Cardiac muscle cell (in vitro differentiated cells and primary cell): ENCODE measurements at places on chromosomes 2 and 18. TPM values are rescaled to one million over a fixed set of nuclear protein-coding genes. Genes with fewer than 3 reads are reported as not detected.

- no peak overlapping the region for H3K27ac ChIP-seq
- no peaks in the 10 kb centered on the region for H3K36me3 ChIP-seq
- no peak for DNase-seq
- peaks cover 62% of the 10 kb centered on the region for H3K27me3 ChIP-seq
- peaks cover 4% of the 10 kb centered on the region for H3K4me1 ChIP-seq
These were observed 207.1 kb upstream of the SMAD2 start for GRCh38 chr18:48137374-48138081.

DNA sequence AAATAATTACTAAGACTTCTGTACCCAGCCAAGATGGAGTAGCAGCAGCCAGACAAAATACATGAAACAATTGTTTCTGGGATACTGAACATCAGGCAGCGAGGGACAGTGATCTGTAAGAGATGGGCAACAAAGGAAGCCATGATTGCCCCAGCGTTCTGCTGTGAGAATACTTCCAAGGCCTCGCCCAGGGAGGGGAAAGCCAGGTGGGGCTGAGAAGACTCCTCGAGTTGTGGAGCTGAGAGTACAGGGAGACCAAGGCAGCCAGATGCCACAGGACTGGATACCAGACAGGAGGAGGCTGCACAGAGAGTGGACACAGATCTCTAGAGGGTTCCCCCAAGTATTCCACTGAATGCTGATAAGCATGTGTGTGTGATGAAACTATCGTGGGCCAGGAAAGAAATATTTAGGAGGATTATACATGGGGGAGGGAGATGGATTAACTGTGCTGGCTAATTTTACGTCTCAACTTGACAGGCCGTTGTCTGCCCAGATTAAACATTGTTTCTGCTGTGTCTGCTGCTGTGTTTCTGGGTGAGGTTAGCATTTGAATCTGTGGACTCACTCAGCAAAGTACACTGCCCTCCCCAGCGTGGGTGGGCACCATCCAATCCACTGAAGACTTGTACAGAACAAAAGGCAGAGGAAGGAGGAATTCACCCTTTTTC lies 10.2 kb upstream of the LIMS2 start:
- no peaks in the 10 kb centered on the region for H3K27me3 ChIP-seq
- no peak overlapping the region for H3K27ac ChIP-seq
- no peak overlapping the region for H3K4me3 ChIP-seq

- no peaks in the 10 kb centered on the region for H3K4me1 ChIP-seq
- no peak overlapping the region for H3K27ac ChIP-seq
- DNase-seq, result no peak
These were observed 244.9 kb upstream of the CXCR4 start for GRCh38 chr2:136362676-136363390.

- H3K36me3 ChIP-seq, result no peaks in the 10 kb centered on the region
- H3K4me1 ChIP-seq, result peaks cover 4% of the 10 kb centered on the region
- peaks cover 98% of the 10 kb centered on the region for H3K27me3 ChIP-seq
- DNase-seq, result peak; percentile 22
These were observed at the start of gene INHBB for GRCh38 chr2:120346026-120346666. Gene INHBB (plus strand): TSS chr2:120346136. CDS start chr2:120346189, 53 bp downstream.

DNA sequence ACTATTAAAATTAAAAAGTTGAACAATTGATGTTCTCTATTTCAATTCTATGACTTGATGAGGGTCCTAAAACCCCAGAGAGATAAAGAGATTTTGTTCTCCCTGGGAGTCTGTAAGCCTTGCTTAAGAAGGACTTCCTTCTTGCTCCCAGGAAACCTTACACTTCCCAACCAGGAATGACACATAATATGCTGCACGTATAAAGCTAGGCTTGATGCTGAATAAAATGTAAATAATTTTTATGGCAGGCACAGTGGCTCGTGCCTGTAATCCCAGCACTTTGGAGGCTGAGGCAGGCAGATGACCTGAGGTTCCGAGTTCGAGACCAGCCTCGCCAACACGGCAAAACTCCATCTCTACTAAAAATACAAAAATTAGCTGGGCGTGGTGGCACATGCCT lies 27.8 kb downstream of the SPIRE1 start:
- H3K36me3 ChIP-seq, result peaks cover 3% of the 10 kb centered on the region
- H3K4me3 ChIP-seq, result no peak overlapping the region
- H3K27me3 ChIP-seq, result no peaks in the 10 kb centered on the region
- no peak overlapping the region for H3K27ac ChIP-seq
- DNase-seq, result no peak

DNA sequence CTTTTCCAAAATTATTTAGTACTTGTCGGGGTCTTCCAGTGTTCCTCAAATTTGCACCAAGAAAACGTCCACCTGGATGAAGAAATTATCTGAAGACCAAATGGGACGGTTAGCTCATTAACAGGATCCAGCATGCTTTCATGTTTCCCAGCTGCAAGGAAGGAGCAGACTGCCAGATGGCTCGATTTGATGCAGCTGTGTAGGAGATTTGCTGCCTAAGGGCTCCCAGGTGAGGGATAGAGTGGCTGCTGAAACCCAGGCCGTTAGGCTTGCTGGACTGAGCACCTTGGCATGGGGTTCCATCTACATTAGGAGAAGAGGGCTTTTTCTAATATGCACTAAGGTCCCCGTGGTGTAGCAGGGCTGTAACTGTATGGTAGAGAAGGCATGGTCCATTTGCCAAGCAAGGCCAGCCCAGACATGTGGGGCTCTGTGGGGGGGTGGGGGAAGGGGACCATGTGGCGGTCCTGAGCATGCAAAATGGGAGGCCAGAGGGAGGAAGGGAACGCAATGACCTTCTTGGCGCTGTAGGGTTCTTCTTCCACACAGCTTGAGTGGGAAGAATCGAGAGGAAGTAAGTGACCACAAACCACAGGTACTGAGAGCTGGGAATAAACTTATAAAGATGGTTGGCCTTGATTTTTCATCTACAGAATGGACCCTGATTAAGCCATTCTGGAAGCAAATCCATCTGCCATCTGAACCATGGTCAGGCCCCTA lies 144.0 kb downstream of the TMEM163 start:
- H3K4me3 ChIP-seq, result no peak overlapping the region
- no peak overlapping the region for H3K27ac ChIP-seq
- H3K4me1 ChIP-seq, result peaks cover 3% of the 10 kb centered on the region
- no peaks in the 10 kb centered on the region for H3K27me3 ChIP-seq
- H3K36me3 ChIP-seq, result no peaks in the 10 kb centered on the region

DNA sequence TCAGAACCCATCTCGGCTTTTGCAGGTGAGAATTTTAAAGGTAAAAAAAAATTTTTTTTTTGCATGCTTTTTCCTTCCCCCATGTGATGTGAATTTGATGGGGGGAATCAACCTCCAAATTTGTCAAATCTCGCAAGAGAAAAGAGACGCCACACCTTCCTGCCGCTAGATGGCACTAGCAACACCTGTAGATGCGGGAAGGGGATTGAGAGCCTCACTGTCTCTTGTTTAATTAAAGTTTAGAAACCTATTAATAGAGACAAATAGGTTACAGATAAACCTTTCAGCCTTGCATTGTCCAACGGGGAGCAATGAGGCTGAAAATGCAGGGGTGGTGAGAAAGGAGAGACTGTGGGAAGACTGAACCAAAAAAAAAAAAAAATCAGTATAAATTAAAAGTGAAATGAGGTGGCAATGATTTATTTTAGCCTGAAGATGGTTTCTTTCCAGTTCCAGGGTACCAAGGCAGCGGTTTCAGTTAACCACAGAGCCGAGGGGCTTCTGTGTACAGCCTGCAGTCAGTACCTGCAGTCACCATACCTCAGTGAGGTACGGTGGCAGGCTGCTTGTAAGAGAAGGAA lies 84.6 kb downstream of the NRP2 start:
- no peak overlapping the region for H3K4me3 ChIP-seq
- no peak overlapping the region for H3K27ac ChIP-seq
- H3K36me3 ChIP-seq, result no peaks in the 10 kb centered on the region
- H3K4me1 ChIP-seq, result peaks cover 39% of the 10 kb centered on the region

DNA sequence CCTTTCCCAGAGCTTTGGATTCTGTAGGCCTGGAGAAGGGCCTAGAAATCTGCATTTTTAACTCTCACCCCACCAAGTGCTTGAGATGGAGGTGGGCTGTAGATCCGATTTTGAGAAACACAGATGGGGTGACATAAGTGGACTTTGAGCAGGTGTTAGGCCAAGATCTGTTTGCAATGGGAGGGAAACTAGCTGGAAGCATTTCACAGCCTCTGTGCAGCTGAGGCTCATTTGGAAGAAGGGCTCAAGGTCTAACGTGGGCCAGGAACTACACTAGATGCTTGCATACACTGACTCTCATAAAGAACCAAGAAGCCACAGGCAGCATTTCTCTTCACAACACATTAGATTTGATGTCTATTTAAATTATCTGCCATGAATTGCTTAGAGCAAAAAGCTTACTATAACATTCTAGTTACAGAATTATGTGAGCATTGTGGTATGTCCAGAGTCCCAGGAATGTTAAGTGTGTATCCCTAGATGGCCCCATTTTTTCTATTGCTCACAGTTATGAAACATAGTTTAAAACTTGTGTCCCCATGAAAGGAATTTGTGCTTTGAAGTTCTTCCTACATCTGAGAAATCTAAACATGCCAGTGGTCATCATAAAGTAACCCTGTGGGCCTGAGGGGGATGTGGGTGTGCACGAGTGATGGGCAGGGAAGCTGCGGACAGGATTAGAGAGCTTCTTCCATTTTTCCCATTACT lies 77.2 kb downstream of the CD28 start:
- H3K4me3 ChIP-seq, result no peak overlapping the region
- peaks cover 4% of the 10 kb centered on the region for H3K4me1 ChIP-seq
- DNase-seq, result peak; percentile 15
- H3K27me3 ChIP-seq, result no peaks in the 10 kb centered on the region

DNA sequence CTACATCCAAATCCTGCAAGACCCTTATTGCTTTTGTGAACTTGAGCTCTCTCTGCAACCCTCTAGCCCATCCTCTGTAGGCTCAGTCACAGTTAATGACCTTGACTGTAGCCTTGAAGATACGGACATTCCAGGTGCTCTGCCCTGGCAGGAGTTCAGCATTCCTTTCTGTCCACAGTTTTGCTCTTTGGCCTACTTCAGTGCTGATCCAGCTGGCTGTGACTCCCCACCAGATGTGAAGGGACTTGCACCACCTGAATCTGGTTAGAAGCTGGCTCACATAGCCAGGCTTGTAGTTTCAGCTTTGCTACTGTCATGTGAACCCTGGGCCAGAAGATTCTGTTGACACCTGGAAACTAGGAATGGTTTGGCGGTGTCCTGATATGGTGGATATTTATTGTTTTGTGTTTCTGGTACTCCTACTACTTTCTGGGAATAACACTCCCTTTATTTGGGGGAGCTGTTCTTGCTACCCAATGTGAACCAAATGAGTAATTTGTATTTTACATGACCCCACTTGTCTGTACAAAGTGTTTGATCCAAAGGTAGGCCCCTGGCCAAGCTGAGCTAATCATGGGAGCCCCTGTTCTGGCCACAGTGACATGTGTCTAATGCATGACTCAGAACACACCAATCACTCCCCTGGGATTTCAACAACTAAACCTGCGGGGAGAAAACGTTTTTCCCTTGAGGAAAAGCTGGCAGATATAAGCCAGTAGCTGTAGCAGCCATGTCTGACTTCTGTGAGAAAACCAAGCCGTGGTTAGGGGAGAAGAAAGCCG lies 73.4 kb downstream of the CDCA7 start:
- no peaks in the 10 kb centered on the region for H3K4me1 ChIP-seq
- DNase-seq, result peak; percentile 51
- H3K27me3 ChIP-seq, result no peaks in the 10 kb centered on the region
- no peak overlapping the region for H3K27ac ChIP-seq
- no peak overlapping the region for H3K4me3 ChIP-seq

- no peaks in the 10 kb centered on the region for H3K27me3 ChIP-seq
- peaks cover 11% of the 10 kb centered on the region for H3K36me3 ChIP-seq
- no peak overlapping the region for H3K4me3 ChIP-seq
- H3K27ac ChIP-seq, result no peak overlapping the region
- H3K4me1 ChIP-seq, result no peaks in the 10 kb centered on the region
- DNase-seq, result no peak
These were observed 20.6 kb downstream of the MPPE1 start for GRCh38 chr18:11887328-11888128.

DNA sequence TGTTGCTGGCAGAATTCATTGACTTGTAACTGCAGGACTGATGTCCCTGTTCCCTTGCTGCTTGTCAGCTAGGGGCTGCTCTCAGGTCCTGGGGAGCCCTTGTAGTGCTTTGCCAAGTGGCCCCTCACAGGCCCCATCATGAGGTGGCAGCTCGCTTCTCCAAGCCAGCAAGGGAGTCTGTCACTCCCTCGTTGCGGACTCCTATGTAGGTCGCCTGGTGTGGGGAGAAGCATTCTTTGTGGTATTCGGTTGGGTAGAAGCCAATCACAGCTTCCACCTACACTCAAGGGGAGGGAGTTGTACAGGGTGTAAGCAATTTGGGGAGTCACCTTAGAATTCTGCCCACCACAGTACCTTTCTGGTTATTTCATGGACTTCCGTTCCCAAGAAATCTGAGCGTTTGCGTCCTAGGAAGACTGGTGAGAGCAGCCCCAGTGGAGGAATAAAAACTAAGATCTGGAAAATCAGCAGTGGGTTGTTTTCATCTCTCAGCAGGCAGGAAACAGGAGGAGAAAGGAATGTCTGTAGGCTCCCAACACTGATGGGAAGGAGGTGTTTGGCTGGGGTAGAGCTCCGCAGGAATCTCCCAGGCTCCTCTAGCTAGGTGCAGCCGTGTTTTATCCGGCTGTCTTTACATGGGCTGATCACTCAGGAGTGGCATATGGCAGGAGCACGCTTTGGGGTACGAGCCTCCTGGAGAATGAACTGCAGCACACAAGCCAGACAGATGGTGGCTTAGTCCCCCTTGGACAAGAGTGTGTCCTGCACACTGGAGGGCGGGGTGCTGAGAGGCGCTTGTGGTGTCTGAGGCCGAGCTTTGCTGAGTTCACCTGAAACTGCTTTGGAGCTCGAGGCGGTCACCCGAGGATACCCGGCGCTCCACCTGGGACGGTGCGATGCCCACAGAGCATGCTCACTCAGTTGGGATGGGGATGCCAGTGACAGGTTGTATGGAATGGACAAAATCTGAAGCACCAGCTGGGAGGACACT lies 58.3 kb downstream of the LDLRAD4 start:
- no peaks in the 10 kb centered on the region for H3K27me3 ChIP-seq
- no peak overlapping the region for H3K4me3 ChIP-seq

DNA sequence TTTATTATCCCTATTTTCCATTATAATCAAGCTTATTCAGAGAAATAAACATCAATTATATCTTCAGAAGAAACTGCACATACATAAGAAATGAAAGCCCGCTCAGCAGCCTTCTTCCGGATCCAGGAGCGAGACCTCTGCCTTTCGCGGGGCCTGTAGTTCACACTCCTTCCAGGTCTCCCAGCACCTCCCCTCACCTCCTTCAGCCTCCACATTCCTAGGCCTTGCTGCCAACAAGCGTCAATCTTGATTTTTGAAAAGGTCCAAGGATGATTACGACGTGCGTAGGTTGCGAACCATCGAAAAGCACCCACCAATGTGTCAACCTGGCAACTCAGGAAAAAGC lies 355 bp upstream of the KIDINS220 start:
- H3K27me3 ChIP-seq, result no peaks in the 10 kb centered on the region
- no peak for DNase-seq
- H3K4me3 ChIP-seq, result peak overlapping the region; percentile 84
- peaks cover 6% of the 10 kb centered on the region for H3K4me1 ChIP-seq

- DNase-seq, result no peak
- H3K27me3 ChIP-seq, result no peaks in the 10 kb centered on the region
- no peak overlapping the region for H3K4me3 ChIP-seq
- H3K4me1 ChIP-seq, result no peaks in the 10 kb centered on the region
- no peaks in the 10 kb centered on the region for H3K36me3 ChIP-seq
These were observed 55.4 kb upstream of the CD28 start for GRCh38 chr2:203650860-203651613.

Gene ANTXR1
- total RNA-seq, result 26.8 and 36.0 TPM in 2 replicates

Gene BOK
- total RNA-seq, result 45.8 and 47.5 TPM in 2 replicates

Gene TYW5
- 5.2 and 8.8 TPM in 2 replicates for total RNA-seq

Gene CPLX4
- not detected in 2 replicates for total RNA-seq
